ENCODE measurements at places on chromosomes 4 and X. TPM values are rescaled to one million over a fixed set of nuclear protein-coding genes. Genes with fewer than 3 reads are reported as not detected.

The KIT gene
- not detected for total RNA-seq

The PARM1 gene
- 1.4 TPM for total RNA-seq

The WDR44 gene
- total RNA-seq = 14.1 TPM

The OTC gene
- not detected for total RNA-seq

GRCh38 chr4:186739802-186740434, 16.3 kb upstream of the FAT1 start:
- H3K4me1 ChIP-seq = peaks cover 6% of the 10 kb centered on the region
- H3K27ac ChIP-seq = no peak overlapping the region
- no peak for DNase-seq
- H3K4me3 ChIP-seq = no peak overlapping the region
- H3K27me3 ChIP-seq = no peaks in the 10 kb centered on the region

GRCh38 chr4:162403419-162403818, 239.6 kb upstream of the FSTL5 start:
- DNase-seq = no peak
- no peaks in the 10 kb centered on the region for H3K4me1 ChIP-seq
- H3K27me3 ChIP-seq = no peaks in the 10 kb centered on the region
- no peak overlapping the region for H3K4me3 ChIP-seq

DNA sequence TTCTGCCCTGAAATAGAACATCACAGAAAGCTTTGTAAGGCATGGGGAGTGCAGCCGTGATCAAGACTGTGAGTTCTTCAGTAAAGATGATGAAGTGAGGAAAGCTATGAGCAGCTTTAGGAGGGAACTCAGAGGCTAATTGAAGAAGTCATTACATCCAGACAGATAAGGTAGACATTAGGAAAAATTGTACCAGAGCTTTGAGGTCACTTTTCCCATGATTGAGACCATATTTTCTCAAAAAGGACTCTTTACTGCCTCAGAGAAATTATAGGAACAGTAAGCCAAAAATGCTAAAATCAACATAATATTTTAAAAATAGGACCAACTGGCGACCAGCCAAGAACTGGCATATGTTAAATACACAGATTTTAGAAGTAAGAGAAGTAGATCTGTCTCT, 11.2 kb downstream of the CHST7 start:
- no peak overlapping the region for H3K4me3 ChIP-seq
- H3K4me1 ChIP-seq = peaks cover 14% of the 10 kb centered on the region
- no peak for DNase-seq
- H3K27me3 ChIP-seq = peaks cover 30% of the 10 kb centered on the region

- no peak for DNase-seq
- no peak overlapping the region for H3K27ac ChIP-seq
- no peak overlapping the region for H3K4me3 ChIP-seq
Observed at GRCh38 chr4:153553155-153553818, 87.1 kb downstream of the TMEM131L start.

DNA sequence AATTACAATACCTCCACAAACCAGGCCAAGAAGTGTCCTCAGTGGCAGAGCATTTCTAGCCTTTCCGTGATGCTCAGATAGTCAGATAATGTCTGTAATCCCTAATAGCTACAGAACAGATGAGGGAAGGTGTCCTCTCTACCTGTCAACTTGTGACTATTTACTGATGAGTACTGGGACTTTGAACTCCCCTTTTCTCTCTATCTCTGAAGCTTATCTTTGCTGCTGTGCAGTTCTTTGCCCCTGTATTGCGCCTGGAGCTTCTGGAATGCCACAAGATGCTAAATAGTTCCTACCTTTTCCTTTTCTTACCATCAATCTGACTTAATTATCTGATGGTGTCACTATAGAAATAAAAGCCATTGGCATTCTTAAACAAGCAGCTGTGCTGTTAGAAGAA, 30.5 kb downstream of the FGF2 start:
- no peaks in the 10 kb centered on the region for H3K27me3 ChIP-seq
- H3K36me3 ChIP-seq = no peaks in the 10 kb centered on the region
- no peak overlapping the region for H3K4me3 ChIP-seq
- peaks cover 36% of the 10 kb centered on the region for H3K4me1 ChIP-seq

GRCh38 chrX:101287402-101287801, 3.7 kb downstream of the TAF7L start:
- H3K27me3 ChIP-seq = peaks cover 24% of the 10 kb centered on the region
- H3K4me1 ChIP-seq = no peaks in the 10 kb centered on the region

GRCh38 chr4:174207367-174207766, 76.1 kb downstream of the FBXO8 start:
- H3K36me3 ChIP-seq = no peaks in the 10 kb centered on the region
- peaks cover 47% of the 10 kb centered on the region for H3K27me3 ChIP-seq
- no peak for DNase-seq

- peaks cover 19% of the 10 kb centered on the region for H3K4me1 ChIP-seq
- peak overlapping the region; percentile 59 for H3K4me3 ChIP-seq
- no peak for DNase-seq
- no peak overlapping the region for H3K27ac ChIP-seq
- H3K27me3 ChIP-seq = no peaks in the 10 kb centered on the region
Observed at GRCh38 chr4:140252141-140252741, 98.3 kb upstream of the MAML3 start.

DNA sequence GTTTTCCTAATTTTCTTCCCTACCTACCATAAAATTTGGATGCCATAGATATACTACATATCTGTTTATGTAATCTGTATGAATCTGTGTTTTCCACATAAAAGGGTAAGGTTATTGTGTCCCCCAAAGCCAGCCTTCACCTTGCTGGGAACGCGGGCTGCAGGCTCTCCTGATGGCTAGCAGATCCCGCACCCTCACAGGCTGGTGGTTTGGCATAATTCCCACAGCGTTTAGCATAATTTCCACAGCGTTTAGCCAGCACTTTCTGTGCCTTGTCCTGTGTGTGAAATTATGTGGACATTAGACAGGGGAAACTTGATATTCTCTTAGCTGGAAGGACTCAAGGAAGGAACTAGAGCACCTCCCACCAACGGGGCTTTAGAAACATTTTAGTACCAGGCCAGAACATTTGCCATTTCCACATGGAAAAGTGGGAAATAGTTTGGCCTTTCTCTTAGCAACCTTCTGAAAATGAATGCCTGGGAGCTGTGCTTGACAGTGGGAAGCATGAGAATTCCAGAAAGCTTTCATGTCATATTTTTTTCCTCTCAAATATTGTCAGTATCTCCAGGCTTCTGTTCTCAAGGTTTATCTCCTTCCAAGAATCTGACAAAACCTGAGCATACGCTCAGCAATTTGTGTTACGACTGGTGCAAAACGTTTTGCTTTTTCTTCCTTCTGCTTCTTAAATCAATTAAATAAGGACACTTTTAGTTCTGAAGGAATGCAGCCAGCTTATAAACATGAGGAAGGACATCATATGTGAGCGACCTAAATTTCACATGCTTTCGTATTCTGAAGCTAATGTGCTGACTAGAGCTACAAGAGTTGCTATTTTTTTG, 67.9 kb downstream of the STK32B start:
- H3K27ac ChIP-seq = no peak overlapping the region
- no peaks in the 10 kb centered on the region for H3K4me1 ChIP-seq
- DNase-seq = no peak

- H3K27me3 ChIP-seq = no peaks in the 10 kb centered on the region
- no peaks in the 10 kb centered on the region for H3K4me1 ChIP-seq
- H3K4me3 ChIP-seq = no peak overlapping the region
- no peak for DNase-seq
Observed at GRCh38 chr4:26670903-26671537, 87.1 kb downstream of the TBC1D19 start.

DNA sequence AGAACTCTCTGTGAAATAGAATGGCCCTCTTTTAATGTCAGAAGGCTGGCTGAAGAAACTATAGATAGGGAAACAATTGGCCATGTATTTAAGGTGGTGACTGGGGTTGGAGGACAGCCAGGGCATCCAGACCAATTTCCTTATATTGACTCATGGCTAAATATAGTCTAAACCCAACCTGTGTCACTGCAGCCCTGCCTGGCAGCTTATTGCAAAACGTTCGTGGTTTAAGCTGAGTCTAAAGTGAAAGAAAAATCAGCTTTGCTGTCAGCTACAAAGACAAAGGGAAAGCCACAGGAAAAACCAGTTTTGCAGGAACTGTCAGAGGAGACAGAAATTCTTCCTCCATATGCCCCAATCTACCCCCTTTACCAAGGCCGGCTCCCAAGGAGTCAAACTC, 902.8 kb upstream of the NDST4 start:
- H3K4me1 ChIP-seq = peaks cover 13% of the 10 kb centered on the region
- peak overlapping the region; percentile 50 for H3K4me3 ChIP-seq
- DNase-seq = peak; percentile 64
- H3K27me3 ChIP-seq = no peaks in the 10 kb centered on the region
- peak overlapping the region; percentile 69 for H3K27ac ChIP-seq

DNA sequence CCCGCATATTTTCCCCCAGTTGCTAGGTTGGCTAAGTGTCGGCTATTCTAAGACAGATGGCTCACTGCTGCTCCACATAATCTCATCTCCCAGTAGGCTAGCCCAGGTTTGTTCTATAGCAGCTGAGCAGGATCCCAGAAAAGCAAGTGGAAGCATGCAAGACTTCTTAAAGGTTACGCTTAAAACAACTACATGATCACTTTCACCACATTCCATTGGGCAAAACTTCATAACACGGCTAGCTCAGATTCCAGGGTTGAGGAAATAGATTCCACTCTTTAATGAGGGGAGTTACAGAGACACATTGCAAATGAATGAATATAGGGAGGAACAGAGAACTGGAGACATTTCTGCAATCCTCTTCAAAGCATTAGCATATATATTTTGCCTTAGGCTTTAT, 12.9 kb upstream of the RAB33B start:
- DNase-seq = no peak
- no peak overlapping the region for H3K4me3 ChIP-seq
- no peak overlapping the region for H3K27ac ChIP-seq
- no peaks in the 10 kb centered on the region for H3K27me3 ChIP-seq
- H3K36me3 ChIP-seq = peaks cover 20% of the 10 kb centered on the region
